ENCODE measurements at places on chromosomes 2 and 18. TPM values are rescaled to one million over a fixed set of nuclear protein-coding genes. Genes with fewer than 3 reads are reported as not detected.

- no peaks in the 10 kb centered on the region for H3K4me1 ChIP-seq
- H3K27ac ChIP-seq = no peak overlapping the region
- no peaks in the 10 kb centered on the region for H3K27me3 ChIP-seq
- no peak overlapping the region for H3K4me3 ChIP-seq
- H3K36me3 ChIP-seq = no peaks in the 10 kb centered on the region
These were observed 3.6 kb upstream of the MBP start for GRCh38 chr18:77136076-77136718.

DNA sequence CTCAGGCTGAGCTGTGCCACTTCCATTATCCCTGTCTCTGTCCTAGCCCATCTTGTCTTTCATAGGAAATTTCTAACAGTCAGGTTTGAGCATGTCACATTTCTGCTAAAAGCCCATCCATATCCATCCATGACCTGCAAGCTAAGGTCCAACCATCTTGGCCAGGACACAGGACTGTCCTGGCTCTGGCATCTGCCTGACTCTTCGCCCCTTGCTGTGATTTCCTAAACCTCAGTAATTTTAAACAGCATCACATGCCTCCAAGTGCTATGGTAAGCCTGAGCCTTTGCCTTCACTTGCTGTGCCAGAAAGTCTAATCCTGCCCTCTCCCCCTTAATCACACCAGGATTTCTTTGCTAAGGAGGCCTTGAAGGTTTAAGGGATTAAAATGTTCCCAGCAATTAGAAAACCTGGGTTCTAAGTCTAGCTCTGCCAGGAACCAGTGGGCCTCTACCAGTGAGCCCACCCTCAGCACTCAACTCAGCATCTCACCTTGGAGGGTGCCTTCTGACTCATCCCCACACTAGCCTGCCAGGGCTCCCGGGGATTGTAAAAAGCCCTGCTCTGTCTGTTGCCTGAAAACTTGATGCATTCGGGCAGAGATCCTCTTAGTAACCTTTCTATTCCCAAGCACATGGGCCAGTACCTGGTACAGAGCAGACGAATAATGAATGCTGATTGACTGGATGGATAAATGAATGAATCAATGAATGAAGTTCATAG is 411.0 kb downstream of the LRATD1 start:
- H3K27ac ChIP-seq = no peak overlapping the region
- no peaks in the 10 kb centered on the region for H3K4me1 ChIP-seq
- H3K27me3 ChIP-seq = peaks cover 9% of the 10 kb centered on the region
- H3K4me3 ChIP-seq = no peak overlapping the region

GRCh38 chr18:35511833-35512232 is 14.1 kb upstream of the INO80C start:
- H3K27ac ChIP-seq = no peak overlapping the region
- H3K4me1 ChIP-seq = peaks cover 21% of the 10 kb centered on the region
- no peaks in the 10 kb centered on the region for H3K27me3 ChIP-seq
- no peak for DNase-seq
- no peak overlapping the region for H3K4me3 ChIP-seq
- H3K36me3 ChIP-seq = no peaks in the 10 kb centered on the region

- H3K36me3 ChIP-seq = no peaks in the 10 kb centered on the region
- H3K27ac ChIP-seq = no peak overlapping the region
- H3K4me3 ChIP-seq = no peak overlapping the region
- DNase-seq = no peak
- H3K27me3 ChIP-seq = no peaks in the 10 kb centered on the region
These were observed 177.9 kb upstream of the RAB6C start for GRCh38 chr2:129801575-129801974.

Gene FAM110C
- not detected for total RNA-seq

Gene KCNS3
- total RNA-seq = 0.25 TPM

Gene SNED1
- total RNA-seq = 0.02 TPM

Gene IL1RL1
- total RNA-seq = 0.44 TPM
